Umbilical cord (tissue), 2 donors: ENCODE measurements at places on chromosomes 4 and X.
A peak's percentile ranks its signal among the peaks of the same experiment; 100 is the strongest.

GRCh38 chrX:111505783-111506182 is 5.7 kb upstream of the SERTM2 start:
- no peak for DNase-seq

- peak; percentile 90 for DNase-seq
Observed at GRCh38 chr4:106369456-106370060, 980 bp upstream of the GIMD1 start.

DNA sequence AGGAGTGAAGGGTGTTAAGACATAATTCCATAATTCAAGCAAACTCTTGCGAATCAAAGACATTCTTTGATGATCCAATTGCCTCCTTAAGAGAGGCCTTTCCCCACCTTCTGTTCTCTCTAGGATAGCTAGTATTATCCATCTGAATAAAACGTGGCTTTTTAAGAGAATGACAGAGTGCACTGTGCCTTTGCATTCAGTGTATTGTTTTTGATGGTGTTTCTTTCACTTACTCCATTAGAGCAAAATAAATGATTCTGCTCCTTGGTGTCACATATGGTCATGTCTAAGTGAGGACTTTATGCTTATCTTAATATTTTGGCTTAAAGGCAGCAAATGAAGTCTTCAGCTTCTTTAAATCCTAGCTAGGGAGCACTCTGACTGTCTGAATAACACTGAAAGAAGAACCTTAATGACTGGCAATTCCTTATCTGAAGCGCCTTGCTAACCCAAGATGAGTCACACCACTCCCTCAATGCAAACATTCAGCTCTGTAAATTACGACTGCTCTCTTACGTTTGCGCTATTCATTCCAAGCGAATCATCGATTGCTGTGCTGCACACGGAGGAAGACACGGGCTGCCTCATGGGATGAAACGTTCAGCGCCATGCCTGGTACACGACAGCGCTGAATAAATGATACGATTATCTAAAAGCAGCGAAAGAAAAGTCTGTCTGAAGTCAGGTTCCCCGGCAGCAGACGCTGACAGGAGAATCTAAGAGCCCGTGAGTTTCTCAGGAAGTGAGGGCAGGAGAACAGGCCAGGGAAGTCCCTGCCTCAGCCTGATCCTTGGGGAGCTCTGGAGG is 35.1 kb upstream of the GEMIN8 start:
- DNase-seq: peak; percentile 66

GRCh38 chrX:72572248-72573157 is at the start of gene HDAC8:
Gene HDAC8 (minus strand): TSS chrX:72572843. CDS start chrX:72572761, 82 bp downstream.
- peak; percentile 89 for DNase-seq

DNA sequence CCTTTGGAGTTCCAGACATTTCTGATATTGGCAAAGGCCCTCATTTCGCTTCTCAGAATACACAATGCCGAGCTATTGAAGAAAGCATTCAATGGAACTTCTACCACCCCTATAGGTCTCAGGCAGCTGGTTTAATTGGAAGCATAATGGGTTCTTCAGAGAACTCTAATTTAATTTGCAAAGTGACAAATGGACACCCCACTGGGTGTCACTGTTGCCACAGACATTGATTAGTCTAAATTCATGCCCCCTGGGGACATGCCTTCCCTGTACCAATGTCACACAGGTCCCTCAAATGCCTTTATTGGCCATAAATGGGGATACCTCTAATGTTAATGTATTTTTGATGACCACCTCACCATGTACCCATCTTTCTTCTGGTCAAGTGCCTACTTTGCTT is 22.9 kb upstream of the TMEM255A start:
- DNase-seq: no peak

GRCh38 chr4:113382704-113383103 is 333.3 kb downstream of the ANK2 start:
- no peak for DNase-seq
